LNCaP clone FGC (cell line): ENCODE measurements at places on chromosomes 16 and 17.

- no peak for DNase-seq
Measured at GRCh38 chr16:53817812-53818550, 114.0 kb downstream of the FTO start.

DNA sequence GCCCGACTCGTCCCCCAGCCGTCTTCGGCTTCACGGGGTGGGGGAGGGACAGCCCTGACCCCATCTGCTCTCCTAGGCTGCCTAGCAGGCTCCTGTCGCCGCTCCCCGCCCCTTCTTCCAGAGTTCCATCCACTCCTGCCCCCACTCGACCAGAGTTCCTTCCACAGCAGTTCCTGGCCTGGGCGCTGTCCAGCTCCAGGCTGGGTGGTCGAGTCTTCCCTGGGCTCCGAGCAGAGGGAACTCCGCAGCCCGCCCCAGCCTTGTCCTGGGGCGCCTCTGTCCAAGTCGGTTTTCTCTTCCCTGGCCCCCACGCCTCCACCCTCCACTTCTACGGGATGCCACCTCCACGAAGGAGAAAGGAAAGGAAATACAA, 1.4 kb downstream of the PYY start:
- no peak for DNase-seq

GRCh38 chr16:85652431-85653221, 36.1 kb downstream of the GINS2 start:
- DNase-seq: peak; percentile 44

DNA sequence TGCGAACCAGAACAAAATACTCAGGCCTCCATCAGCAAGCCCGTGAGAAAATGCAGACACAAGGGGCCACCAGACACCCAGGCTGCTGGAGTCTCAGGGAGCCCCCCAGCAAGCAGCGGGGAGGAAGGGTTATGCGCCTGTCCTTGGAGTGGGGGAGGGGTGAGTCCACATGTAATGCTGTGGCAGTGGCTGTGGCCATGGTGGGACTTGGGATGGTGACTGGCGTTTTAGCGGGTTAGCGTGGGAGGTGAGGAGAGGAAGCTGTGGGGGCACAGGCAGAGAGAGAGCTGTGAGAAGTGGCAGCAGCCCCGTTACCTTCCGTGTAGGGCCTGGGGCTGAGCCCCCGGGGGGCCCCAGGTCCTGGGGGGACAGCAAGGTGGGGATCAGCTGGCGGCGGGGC, 58.3 kb downstream of the SRCIN1 start:
- no peak for DNase-seq

DNA sequence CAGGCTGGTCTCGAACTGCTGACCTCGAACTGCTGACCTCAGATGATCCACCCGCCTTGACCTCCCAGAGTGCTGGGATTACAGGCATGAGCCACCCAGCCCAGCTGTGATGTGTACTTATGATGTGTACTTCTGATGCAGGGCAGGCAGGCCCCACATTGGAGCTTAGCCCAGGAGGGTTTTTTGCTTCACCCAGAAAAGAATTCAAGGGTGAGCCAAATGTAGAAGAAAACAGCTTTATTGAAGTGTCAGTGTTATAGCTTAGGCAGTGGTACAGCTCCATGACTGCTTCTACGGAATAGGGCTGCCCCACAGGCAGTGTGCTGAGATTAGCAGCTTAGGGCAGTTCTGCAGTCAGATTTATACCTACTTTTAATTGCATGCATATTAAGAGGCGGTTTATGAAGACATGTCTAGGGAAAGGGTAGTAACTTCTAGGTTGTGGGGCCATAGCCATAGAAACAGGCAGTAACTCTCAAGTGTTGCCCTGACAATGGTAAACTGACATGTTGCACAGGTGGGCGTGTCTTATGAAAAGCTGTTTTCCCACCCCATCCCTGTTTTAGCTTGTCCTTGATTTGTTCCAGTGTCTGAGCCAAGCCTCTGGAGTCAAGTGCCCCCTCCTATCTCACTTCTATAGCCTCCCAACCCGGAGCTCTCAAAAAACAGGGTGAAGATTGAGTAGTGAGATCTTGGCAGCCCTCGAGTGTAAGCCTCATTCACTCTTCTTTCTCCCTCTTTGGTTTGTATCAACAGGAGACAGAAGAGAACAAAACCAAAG, 24.1 kb upstream of the POLR3E start:
- DNase-seq: no peak

GRCh38 chr16:8459085-8459733, 131.1 kb downstream of the TMEM114 start:
- DNase-seq: no peak
